ENCODE measurements at places on chromosomes 3 and 15.

DNA sequence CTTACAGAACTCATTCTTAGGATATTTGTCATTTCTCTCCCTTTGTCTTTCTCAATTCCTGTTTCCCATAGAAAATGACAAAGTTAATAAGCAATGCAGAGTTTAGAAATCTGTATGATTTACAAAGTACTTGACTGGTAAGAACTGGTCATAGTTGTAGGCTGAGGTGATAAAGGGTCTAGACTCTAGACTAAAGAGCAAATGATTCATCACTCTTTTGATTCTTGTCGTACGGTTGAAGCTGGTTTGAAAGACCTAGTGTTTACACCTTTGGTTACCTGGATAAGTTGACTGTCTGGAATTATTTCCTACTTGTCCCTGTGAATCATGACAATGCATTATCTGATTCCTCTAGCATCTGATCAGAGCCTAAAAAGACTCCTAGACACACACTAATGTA lies 58.9 kb upstream of the TP63 start:
- H3K36me3 ChIP-seq, result no peaks in the 10 kb centered on the region
- H3K4me3 ChIP-seq, result no peak overlapping the region
- no peak for DNase-seq
- H3K4me1 ChIP-seq, result peaks cover 10% of the 10 kb centered on the region
- H3K27me3 ChIP-seq, result no peaks in the 10 kb centered on the region

GRCh38 chr3:12875857-12876836 lies 34.8 kb upstream of the RPL32 start:
- H3K27me3 ChIP-seq, result no peaks in the 10 kb centered on the region
- no peaks in the 10 kb centered on the region for H3K4me1 ChIP-seq
- DNase-seq, result no peak
- H3K36me3 ChIP-seq, result no peaks in the 10 kb centered on the region

DNA sequence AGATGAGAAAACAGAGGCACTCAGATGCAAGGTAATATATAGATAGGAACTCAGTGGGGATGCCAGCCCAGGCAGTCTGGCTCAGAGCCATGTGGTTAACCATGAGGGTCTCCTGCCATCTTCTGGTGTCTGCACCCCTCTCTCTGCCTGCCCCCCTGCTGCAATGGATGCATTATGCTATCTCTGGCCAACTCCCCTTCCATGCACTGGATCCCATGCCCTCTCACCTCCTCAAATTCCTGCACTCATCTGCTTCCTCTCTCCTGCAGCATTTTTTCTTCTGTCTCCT lies 163.2 kb downstream of the STT3B start:
- no peak overlapping the region for H3K27ac ChIP-seq
- H3K4me3 ChIP-seq, result no peak overlapping the region
- no peaks in the 10 kb centered on the region for H3K36me3 ChIP-seq
- no peaks in the 10 kb centered on the region for H3K4me1 ChIP-seq
- DNase-seq, result no peak

- DNase-seq, result no peak
- H3K4me3 ChIP-seq, result no peak overlapping the region
- no peaks in the 10 kb centered on the region for H3K27me3 ChIP-seq
- peaks cover 23% of the 10 kb centered on the region for H3K4me1 ChIP-seq
- H3K36me3 ChIP-seq, result no peaks in the 10 kb centered on the region
- H3K27ac ChIP-seq, result no peak overlapping the region
These were observed 12.1 kb upstream of the OXSR1 start for GRCh38 chr3:38153221-38153620.

GRCh38 chr3:7371693-7372572 lies 511.0 kb downstream of the GRM7 start:
- H3K4me3 ChIP-seq, result no peak overlapping the region
- H3K27me3 ChIP-seq, result no peaks in the 10 kb centered on the region
- DNase-seq, result no peak
- H3K36me3 ChIP-seq, result no peaks in the 10 kb centered on the region
- H3K4me1 ChIP-seq, result no peaks in the 10 kb centered on the region
